Right atrium auricular region (tissue), 2 donors: ENCODE measurements at places on chromosomes 4 and X. TPM values are rescaled to one million over a fixed set of nuclear protein-coding genes. Genes with fewer than 3 reads are reported as not detected.

LRIT3 gene
- 0.12 TPM for total RNA-seq

CXCL9 gene
- total RNA-seq, result 2.6 TPM

FAM9C gene
- not detected for total RNA-seq

CENPU gene
- 0.85 TPM for total RNA-seq

MAGEA1 gene
- not detected for total RNA-seq
